ENCODE measurements at places on chromosomes 5 and 9.

GRCh38 chr9:120438836-120439546, 141.0 kb downstream of the CDK5RAP2 start:
- DNase-seq: no peak

GRCh38 chr9:16319646-16320045, 550.8 kb downstream of the BNC2 start:
- DNase-seq: no peak

DNA sequence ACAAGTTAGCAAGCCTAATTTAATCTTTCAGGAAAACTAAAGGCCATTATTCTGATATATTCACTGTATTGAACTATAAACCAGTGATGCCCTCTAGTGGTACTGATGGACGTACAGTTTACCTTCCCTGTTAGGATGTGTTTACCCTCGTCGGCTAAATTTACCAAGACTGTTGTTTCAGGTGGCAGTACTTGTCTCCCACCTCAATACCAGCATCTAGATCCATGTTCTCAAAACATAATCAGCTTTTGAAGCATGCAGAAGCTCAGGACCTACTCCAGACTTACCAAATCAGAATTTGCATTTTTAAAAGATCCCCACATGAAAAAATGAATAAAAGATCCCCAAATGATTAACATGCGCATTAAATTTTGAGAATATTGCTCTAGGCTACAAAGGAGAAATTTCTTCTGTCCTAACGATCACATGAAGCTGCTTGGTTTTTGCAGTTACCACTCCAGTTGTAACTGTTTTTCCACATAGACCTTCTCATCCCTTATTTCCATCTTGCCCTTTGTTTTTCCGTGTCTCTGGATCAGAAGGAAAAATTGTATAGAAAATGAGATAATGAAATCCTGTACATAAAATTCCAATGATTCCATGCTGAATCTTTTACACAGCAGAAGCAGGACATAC, 3.2 kb upstream of the BAAT start:
- peak; percentile 56 for DNase-seq

GRCh38 chr9:99114049-99114440, 9.1 kb downstream of the TGFBR1 start:
- no peak for DNase-seq

DNA sequence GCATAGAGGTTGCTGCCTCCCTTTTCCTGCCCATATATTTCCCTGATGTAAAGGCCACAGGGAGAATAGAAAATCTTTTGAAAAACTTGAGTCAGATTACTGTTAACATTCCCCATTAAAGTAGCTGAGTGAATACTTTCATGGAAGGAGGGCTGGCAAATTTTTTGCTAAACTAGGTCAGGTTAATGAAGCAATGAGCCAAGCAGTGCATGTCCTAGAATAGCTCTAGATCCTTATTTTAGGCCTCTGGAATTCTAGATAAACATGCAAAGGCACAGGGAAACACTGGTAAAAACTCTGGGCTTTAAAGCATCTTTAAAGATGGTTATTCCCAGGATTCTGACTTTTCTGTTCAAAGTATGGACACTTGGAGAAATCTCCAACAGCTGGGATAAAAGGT, 27.9 kb downstream of the TTC1 start:
- no peak for DNase-seq

GRCh38 chr9:108473209-108474112, 382.3 kb downstream of the ACTL7B start:
- no peak for DNase-seq

DNA sequence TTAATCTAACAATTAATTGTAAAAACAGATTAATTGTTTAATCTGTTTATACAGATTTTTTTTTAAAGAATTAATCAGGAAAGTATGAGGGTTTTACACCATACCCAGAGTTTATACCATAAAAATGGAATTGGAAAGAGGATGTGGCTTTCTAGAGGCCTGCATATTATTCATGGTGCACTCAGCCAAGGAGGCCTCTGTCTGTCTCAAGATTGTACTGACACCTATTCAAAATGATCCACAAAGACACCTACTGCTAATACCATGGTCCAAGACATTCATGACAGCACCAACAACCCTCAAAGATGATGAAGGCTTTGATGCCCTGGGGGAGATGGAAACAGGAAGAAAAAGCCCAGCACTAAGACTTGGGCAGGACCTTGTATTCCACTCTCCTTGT, 58.1 kb upstream of the MAST4 start:
- DNase-seq: no peak

GRCh38 chr5:144469106-144469505, 298.4 kb downstream of the KCTD16 start:
- DNase-seq: no peak

DNA sequence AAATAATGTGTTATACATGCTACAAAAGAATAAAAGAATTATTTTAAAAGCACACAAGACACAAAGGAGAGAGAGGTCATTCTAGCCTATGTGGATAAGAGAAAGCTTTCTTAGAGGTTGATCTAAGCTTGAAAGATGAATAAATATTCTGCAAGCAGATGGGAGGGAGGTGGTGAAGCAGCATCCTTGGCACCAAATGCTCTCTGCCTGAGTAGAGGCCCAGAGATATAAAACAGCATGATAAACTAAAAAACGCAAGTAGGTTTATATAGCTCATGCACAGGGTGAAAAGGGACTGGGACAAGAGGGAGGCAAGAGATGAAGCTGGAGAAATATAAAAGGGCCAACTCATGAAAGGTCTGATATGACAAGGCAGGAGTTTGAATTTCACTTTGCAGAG, 283.2 kb upstream of the POU5F2 start:
- DNase-seq: no peak

Measured in RKO (cell line).